ENCODE measurements at places on chromosomes 16 and 17.

- no peak for DNase-seq
Measured at GRCh38 chr17:4710693-4711634, 532 bp downstream of the ARRB2 start.

GRCh38 chr17:76547183-76547641 is 7.4 kb downstream of the PRCD start:
- peak; percentile 89 for DNase-seq

DNA sequence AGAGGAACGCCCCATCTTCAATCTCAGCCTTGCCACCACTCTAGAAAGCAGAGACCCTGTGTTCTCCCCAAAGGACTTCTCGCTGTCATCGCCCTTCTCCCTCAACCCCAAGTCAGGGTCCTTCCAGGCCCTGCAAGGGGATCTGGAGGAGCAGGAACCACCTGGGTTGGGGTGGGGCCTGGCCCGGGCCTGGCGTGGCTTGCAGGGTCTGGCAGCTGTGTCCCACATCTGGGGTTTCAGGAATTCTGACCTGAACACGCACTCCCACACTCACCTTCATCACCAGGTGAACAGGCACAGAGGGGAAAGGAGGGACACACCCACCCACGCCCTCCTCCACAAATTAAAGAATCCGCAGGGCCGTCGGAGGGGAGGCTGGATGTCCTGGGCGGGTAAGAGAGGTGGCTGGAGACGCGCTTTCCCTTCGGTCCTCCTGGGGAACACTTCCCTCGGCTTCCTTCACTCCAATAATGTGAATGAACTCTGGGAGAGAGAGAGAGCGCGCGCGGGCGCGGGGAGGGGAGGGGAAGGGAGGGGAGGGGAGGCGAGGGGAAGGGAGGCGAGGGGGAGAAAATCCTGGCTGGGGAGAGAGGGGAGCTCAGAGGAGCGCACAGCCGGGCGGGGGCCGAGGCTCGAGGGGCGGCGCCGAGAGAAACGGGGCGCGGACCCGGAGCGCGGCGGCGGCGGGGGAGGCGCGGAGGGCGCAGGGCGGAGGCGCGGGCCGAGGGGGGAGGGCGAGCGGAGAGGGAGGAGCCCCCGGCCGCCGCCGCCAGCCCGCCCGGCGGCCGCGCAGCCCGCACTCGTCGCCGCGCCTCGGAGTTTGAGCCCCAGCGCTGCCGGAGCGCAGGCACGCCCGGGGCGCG is at the start of gene CACNG4:
Gene CACNG4 (plus strand): TSS at position 799 of the 863 bp plus-strand sequence. CDS start 205 bp downstream, outside the sequence.
- peak; percentile 37 for DNase-seq

DNA sequence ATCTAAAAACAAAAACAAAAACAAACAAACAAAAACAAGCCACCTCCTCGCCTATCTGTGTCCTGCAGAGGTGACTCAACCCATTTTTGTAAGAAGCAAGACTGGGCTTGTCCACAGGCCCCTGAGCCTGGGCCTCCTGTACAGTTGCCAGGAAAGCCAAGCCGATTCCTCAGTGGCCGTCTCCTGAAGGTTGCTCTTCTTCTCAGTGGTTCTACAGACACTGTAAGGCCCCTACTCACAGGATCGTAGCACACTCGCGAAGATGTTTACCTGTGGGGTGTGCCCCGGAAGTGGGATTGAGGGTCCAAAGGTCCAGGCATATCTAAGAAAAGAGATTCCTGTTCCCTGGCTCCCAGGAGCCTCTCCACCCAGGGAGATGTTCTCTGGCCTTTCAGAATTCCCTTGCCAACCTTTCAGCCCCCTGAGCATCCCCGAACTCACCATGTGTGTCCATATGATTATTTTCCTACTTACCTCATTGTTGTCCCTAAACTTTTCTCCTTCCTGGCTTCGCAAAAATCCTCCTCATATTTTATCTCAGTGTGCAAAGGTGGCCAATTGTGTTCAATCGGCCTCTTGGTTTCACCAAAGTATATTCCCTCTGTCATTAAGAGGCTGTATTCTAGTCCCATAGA is 7.5 kb upstream of the CES3 start:
- no peak for DNase-seq

DNA sequence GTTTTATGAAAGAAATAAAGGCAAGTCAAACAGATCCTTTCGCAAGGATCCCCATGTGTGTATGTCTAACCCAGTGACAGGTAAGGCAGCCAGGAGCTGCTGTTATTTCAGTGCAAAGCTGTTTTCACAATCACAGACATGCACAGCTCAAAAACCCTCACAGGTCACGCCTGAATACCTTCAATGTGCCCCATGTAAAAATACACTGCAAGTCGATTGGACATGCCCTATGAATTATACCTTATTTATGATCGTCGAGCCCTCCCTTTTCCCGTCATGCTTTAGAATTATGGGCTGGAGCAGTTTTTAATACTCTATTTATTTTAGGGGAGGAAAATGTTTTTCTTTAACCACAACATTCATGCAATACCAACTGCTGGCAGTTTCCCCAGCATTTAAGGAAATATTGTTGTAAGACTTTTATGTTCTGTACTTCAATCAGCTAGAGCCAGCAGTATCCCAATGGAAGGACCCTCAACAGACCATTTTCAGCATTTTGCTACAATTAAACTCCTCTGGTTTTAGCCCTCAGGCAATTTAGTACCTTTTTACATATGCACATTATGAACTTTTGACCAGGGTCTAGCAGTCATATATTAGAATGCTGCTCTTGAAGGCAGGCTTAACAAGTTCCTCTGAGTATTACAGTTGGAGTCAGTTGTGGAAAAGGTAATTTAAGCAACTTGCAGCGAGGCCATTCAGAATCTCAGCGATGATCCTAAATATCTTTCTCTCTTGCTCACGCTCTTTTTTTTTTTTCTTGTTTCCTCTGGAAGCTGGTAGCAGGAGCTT is 362.2 kb downstream of the WWOX start:
- no peak for DNase-seq

- no peak for DNase-seq
Measured at GRCh38 chr17:53792997-53793396, 29.7 kb upstream of the KIF2B start.

- no peak for DNase-seq
Measured at GRCh38 chr17:34820922-34821321, 140.3 kb downstream of the CCT6B start.

DNA sequence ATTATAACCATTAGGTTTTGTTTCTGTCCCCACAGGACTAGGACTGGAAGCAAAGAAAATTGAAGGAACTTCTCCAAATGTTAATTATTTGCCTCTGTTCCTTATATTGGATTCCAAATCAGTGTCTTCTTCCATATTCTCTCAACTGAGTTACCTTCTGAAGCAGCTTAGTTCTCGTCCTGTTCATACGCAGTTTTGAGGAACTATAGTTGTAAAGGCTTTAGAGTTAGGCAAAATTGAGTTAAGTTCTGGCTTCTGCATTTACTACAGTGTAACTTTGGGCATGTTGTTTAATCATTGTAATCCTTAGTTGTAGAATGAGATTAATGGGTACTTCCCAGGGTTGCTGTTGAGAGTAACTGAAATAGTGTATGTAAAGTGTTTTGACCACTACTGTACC is 11.2 kb downstream of the CBFB start:
- no peak for DNase-seq

- DNase-seq, result no peak
Measured at GRCh38 chr17:79746889-79747507, 16.3 kb downstream of the ENPP7 start.

GRCh38 chr17:65389949-65390348 is 171.5 kb downstream of the AXIN2 start:
- DNase-seq, result no peak

DNA sequence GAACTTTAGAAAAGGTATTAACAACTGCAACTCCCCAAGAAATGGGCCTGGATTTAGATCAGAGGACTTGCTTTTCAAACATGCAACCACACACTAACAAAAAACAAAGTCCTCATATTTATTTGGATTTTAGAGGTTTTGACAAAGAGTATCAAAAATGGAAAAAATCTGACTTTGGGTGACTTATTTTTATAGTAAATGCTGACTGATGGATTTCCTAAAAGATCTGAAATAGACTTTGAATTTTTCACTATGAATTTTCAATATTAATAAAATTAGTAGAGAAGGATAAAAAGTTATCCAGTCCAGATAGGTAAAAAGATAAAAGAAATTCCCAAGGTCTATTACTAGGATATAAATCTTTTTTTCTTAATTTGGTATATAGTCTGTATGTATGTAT is 253.5 kb downstream of the KCNJ2 start:
- no peak for DNase-seq

- peak; percentile 64 for DNase-seq
Measured at GRCh38 chr17:67289181-67289876, 44.3 kb upstream of the HELZ start.

- DNase-seq, result no peak
Measured at GRCh38 chr16:84905965-84906460, 86.2 kb downstream of the CRISPLD2 start.

GRCh38 chr17:38569701-38570512 is 35.8 kb downstream of the SRCIN1 start:
- no peak for DNase-seq

Data from SJCRH30 (cell line).